Astrocyte of the spinal cord (primary cell): ENCODE measurements at places on chromosomes 2 and 18.

DNA sequence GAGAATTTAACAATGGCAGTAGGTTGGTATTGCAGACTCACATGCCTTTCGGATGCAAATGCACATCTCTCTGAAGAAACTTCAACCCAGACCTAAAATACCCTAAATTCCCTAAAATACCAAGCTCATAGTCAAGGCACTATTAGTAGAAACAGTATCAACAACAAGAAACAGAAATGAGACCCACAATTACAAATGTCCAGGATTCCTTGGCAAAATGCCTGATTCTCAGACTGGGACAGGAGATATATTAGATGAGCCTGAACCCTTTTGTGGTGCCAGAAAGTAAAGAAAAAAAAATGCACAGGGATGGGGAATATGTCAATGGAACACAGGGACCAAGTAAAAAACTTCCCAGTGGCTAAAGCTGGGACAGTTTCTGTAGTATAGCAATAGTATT lies 77.2 kb downstream of the NAT8 start:
- DNase-seq: no peak

- DNase-seq: no peak
Observed at GRCh38 chr18:22420652-22421051, 2.9 kb upstream of the CTAGE1 start.

GRCh38 chr2:116586328-116586689 lies 1228.2 kb upstream of the DDX18 start:
- no peak for DNase-seq

DNA sequence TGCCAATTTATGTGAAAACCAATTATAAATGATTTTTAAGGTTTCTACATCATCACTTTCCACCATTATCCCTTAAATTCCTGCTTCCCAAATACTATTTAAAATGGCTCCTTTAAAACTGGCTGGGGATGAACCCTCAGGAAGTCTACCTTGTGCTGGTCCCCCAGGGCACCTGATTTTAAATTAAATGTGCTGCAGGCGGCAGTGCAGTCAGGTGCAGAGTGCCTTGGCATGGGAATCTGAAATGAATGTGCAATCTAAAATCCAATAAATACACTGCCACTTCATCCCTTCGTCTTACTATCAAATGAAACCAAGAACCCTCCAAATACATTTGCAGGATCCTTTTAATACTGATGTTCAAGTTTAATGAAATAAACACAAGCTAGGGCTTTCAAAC lies 61.8 kb downstream of the C2orf76 start:
- DNase-seq: no peak

DNA sequence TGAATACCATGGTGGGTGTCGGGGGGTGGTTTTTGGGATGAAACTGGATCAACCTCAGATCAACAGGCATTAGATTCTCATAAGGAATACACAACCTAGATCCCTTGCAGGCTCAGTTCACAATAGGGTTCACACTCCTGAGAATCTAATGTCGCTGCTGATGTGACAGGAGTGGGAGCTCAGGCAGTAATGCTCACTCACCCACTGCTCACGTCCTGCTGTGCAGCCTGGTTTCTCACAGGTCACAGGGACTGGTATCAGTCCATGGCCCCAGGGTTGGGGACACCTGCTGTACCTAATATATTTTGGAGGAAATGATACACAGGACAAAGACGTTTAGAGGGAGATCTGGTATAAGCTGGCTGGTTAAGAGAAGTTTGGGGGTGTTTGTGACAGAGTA lies 338.8 kb downstream of the PLCL1 start:
- no peak for DNase-seq

- DNase-seq: no peak
Observed at GRCh38 chr2:173086518-173087213, 11.0 kb downstream of the MAP3K20 start.

GRCh38 chr18:35155398-35156117 lies 85.3 kb upstream of the ZNF397 start:
- peak; percentile 32 for DNase-seq

DNA sequence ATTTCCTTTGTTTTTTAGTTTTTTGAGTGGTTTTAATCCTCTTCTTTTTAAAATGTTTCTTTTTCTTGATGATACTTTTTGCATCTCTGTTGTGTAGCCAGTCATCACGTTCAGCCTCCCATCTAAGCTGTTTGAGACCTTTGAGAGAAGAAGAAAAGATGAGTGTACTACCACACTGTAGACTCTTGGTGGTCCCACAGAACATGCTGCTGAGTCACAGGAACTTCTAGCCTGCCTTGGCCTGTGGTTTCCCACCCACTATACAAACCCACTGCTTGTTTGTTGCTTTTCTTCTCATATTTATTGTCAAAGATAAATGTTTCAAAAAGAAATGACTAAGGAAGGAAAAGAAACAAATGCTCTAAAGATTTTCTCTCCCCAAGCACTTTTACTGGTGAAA lies 5.5 kb downstream of the CEBPZOS start:
- DNase-seq: peak; percentile 24

DNA sequence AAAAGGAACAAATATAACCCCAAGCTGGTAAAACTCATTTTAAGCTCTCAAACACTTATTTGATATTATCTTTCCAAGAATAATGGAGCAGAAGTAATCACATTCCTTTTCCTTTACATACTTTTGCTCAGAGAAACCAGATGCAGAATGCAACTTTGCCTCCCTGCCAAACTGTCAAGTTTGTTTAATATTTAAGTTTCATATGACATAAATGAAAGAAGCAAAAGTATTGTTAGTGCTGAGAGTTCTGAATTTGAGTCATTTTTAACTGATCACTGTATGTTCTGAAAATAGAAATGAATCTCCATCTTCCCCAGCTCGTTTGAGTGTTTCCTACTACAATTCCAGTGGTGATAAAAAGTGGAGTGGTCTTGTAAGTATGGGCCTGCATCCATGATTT lies 423.4 kb downstream of the PID1 start:
- peak; percentile 13 for DNase-seq

DNA sequence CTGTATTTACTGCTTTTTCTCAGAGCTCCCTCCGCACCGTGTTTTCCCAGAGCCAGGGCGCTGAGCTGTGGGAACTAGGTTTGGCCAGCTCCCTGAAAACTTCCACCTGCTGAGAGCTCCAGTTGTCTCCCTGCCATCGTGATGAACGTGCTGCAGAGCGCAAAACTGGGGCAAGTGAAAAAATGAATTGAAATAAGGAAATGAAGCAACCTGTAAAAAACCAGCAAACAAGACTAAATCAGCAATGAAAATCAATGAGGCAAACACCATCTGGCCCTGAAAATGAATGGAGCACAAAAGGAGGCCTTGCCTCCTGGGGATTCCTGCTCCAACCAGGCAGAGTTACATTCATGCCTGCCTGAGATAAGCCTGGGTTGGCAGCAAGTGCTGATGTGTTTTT lies 129.9 kb downstream of the MARCHF4 start:
- DNase-seq: no peak

DNA sequence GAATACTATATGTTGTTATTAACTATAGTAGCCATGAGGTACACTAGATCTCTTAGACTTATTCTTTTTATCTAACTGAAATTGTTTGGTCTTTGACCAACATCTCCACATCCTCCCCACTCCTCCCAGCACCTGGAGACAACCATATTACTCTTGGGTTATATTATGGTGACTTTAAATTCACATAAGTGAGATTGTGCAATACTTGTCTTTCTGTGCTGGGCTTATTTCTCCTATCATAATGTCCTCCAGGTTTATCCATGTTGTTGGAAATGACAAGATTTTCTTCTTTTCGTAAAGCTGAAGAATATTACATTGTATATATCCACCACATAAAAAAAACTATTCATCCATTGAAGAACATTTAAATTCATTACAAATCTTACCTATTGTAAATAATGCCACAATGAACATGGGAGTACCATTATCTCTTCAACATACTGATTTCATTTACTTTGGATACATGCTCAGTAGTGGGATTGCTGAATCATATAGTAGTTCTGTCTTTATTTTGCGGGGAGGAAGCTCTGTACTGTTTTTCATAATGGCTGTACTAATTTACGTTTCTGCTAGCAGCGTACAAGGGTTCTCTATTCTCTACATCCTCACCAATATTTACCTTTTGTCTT lies 159.2 kb upstream of the SCN7A start:
- peak; percentile 82 for DNase-seq

GRCh38 chr2:100895402-100895801 lies 75.5 kb downstream of the NPAS2 start:
- DNase-seq: no peak

DNA sequence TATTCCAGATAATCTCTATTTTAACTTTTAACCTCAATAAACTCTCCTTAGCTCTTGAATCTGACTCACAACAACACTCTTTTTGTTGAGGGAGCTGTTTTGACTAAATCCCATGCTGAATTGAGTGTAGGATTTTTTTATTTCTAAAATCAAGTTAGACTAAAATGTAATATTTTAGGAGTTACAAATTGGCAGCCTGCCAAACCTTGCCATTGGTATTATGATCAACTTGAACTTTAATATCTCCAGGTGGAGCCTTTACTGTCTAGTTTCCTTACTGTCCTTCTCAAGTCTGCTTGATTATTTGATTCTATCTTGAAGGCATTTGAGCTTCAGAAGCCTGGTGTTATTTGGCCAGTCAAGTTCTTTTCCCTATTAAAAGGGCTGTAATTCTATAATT lies 8.7 kb downstream of the PIKFYVE start:
- DNase-seq: no peak

GRCh38 chr18:48356151-48356745 lies 52.9 kb downstream of the ZBTB7C start:
- no peak for DNase-seq

DNA sequence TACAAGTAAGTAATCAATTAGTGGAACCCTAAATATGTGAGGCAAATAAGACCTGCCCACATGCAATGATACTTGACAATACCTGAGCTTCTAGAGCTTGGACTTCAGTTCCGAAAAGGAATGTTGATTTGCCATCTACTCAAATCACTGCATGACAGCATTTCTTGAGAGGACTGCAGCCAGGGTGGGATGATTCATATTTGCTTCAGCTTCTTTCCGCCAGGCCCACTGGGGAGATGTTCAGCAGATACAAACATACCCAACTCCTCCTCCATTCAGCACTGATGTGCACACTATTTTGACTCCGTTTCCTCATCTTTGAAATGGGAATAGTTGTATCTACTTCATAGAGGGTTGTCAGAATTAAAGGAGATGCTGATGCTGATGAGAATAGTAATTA lies 28.8 kb upstream of the TMEM177 start:
- DNase-seq: no peak

DNA sequence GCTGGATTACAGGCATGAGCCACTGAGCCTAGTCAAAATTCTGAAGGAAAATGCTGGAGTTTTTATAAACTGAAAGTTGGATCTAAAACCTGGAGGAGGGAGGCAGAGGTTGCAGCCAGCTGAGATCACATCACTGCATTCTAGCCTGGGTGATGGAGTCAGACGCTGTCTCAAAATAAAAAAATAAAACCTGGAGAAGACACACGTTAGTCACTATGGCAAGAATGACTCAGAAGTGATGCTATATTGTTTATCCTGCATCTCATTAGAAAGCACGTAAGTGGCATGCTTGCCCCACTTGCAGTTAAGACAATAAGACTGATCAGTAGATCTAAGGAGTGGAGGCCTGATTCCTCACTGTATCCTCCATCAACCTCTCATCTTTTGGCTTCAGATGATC lies 106.6 kb upstream of the STON1 start:
- DNase-seq: peak; percentile 74

DNA sequence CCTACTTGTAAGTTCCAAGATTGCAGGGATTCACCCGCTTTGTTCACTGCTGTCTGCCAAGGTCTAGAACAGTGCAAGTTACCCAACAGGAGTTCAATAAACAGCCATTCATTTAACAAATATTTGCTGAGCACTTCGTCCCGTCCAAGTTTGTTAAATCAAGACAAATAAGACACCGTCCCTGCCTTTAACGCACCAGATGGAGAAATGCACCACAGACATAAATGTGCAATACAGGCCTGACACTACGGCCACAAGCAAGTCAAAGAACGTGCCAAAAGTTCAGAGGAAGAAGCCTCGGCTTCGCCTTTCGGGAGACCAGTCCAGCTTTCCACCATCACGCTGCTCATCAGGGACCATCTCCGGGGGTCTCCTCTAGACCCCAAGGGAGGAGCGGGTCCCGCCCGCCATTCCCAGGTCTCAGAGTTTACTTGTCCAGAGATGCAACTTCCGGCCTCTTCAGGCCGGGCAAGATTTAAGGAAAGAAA lies 429 bp downstream of the C2orf76 start:
- peak; percentile 52 for DNase-seq
